Effector memory CD8-positive, alpha-beta T cell (primary cell): ENCODE measurements at places on chromosomes 5 and 9.
A peak's percentile ranks its signal among the peaks of the same experiment; 100 is the strongest.

DNA sequence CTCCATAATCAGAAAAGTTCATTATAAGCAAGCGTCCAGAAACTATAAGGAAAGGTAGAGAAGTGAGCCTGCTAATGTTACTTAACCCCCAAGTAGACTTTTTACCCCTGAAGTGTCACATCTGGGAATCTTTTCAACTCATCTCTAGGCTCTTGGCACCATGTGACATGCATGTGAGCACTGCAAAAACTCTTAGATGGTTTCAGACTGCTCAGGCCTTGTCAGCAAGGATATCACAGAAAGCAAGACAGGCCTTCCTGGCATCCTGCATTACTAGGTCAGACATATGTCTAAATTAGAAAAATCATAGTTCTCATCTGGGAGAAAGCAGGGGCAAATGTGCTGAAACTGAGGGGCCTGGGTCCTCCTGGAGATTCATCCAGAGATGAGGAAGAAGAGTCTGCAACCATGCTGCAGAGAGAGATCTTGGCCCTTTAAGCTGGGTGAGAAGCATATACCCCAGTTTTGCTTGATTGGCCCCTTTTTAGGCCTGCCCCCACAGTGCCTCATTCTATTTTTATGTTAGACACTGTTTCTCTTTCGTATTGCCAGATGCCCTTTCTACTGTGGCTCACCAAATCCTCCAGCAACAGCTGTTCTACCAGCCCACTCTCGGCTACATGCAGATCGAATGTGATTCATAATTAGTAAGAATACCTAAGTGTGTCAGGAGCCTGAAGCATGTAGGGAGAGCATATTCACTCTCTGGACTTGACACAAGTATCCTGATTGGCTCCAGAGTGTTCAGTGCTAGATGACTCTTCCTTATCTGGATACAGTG lies 19.0 kb downstream of the TMEM8B start:
- no peak for DNase-seq

- DNase-seq: no peak
Observed at GRCh38 chr5:154608531-154609011, 130.5 kb upstream of the HAND1 start.

DNA sequence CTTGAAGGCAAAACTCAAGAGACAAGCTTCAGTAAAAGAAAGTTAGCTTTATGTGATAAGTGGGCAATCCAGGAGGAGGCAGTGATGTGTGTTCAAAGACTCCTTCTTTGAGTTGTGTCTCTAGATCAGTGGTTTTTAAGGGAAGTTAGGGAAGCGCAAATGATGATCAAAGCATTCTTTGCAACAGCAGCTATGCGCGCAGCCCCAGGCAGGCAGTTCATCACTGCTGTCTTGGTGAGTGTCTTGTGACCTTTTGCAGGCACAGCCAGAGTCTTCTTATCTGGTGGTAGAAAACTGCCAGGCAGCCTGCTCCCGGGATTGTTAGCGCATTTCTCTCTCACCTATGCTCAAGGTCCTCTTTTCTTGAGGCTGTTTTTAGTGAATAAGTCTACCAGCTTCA lies 40.3 kb upstream of the CLK4 start:
- no peak for DNase-seq

DNA sequence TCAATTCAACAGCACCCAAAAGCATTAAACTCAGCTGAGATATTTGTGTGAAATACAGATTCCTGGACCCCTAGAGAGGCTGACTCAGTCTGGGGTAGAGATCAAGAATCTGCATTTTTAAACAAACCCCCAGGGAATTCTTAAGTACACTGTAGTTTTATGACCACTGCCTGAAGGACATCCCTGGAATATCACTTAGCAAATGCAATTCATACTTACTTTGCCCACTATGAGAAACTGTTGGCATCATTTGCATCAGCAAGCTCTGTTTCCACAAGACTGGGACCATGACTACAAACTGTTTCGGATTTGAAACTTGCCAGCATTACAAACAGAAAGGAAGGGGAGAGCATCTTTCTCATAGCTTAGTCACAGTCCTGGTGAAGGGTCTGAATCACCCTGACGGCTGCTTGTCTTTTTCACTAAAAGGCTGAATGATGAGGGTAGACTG lies 63.7 kb downstream of the MLLT3 start:
- no peak for DNase-seq

GRCh38 chr9:86764221-86764624 lies 183.1 kb downstream of the GAS1 start:
- no peak for DNase-seq

- no peak for DNase-seq
Observed at GRCh38 chr5:132456987-132457361, 33.6 kb downstream of the IRF1 start.

DNA sequence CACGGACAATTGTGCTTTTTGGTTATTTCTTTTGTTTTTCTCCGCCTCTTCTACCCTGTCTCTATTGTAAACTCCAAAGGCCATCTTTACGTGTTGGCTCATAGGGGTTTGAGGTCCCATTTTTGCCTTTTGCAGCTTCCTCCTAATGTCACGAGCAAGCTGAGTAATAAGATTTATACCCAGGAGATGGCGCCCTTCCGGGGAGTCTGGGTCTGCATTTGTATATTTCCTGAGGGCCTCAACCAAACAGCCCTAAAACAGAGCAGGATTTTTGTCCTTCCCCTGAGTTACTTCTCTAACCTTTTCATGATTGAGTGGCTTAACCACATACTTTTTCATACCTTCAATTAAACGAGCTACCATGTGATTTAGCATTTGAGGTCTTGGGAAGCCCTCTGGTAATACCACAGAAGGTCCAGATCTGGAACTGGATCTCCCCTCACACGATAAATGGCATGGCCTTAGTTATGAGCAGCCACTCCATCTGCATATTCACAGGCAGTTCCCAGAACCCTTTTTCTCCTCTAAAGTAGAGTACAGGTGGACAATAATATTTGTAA lies 11.2 kb upstream of the CFAP95 start:
- DNase-seq: no peak

GRCh38 chr5:10586555-10586954 lies 22.7 kb downstream of the ANKRD33B start:
- no peak for DNase-seq

- no peak for DNase-seq
Observed at GRCh38 chr9:115985657-115986056, 167.9 kb upstream of the PAPPA start.

DNA sequence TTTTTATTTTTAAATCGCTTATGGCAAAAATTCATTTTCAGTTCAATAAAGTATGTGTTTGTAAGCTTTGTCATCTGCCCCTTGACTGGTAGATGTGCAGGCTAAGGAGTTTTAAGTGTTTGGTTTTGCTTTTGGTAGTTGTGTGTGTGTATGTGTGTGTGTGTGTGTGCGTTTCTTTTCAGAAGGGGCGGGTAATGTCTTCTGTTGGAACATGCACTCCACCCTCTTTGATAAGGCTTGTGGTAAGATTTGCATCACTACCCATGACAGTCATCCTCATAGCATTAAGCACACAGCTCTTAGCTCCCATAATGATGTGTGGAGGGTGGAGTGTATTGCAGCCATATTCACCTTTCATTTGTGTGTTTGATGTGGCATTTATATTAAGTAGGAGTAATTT lies 92.1 kb upstream of the FSD1L start:
- no peak for DNase-seq

GRCh38 chr5:56037531-56038010 lies 42.8 kb upstream of the IL6ST start:
- no peak for DNase-seq

DNA sequence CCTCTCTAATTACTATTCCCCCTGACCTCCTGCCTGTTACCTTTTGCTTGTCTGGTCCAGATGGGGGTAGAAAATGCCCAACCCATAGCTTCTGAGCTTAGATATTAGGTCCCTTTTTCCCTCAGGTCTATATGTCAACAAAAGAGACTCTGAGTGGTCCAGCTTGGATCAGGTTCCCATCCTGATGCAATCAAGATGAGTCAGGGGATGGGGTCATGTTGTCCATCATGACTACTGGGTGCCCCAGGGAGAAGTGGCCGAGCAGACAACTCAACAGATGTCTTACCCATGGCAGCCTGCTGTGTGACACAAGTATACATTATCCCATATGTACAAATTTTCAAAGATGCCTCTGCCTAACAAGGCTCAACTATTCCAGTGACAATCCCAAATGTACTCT lies 9.1 kb upstream of the ANKH start:
- DNase-seq: no peak

GRCh38 chr5:113760486-113760885 lies 247.0 kb downstream of the YTHDC2 start:
- DNase-seq: no peak

DNA sequence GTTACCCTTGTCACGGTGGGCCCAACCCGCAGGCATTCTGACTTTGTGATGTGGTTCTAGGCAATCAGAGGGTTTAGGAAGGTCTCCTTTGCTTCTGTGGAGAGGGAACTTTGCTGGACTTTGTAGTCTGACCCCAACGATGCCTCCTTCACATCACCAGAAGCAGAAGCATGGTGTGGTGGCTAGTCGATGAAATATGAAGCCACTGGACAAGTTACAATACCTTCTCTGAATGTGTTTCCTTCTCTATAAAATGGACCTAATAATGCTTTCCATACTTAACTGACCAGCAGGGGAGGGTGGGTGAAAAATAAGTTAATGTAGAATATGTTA lies 607 bp downstream of the SPEF2 start:
- no peak for DNase-seq

DNA sequence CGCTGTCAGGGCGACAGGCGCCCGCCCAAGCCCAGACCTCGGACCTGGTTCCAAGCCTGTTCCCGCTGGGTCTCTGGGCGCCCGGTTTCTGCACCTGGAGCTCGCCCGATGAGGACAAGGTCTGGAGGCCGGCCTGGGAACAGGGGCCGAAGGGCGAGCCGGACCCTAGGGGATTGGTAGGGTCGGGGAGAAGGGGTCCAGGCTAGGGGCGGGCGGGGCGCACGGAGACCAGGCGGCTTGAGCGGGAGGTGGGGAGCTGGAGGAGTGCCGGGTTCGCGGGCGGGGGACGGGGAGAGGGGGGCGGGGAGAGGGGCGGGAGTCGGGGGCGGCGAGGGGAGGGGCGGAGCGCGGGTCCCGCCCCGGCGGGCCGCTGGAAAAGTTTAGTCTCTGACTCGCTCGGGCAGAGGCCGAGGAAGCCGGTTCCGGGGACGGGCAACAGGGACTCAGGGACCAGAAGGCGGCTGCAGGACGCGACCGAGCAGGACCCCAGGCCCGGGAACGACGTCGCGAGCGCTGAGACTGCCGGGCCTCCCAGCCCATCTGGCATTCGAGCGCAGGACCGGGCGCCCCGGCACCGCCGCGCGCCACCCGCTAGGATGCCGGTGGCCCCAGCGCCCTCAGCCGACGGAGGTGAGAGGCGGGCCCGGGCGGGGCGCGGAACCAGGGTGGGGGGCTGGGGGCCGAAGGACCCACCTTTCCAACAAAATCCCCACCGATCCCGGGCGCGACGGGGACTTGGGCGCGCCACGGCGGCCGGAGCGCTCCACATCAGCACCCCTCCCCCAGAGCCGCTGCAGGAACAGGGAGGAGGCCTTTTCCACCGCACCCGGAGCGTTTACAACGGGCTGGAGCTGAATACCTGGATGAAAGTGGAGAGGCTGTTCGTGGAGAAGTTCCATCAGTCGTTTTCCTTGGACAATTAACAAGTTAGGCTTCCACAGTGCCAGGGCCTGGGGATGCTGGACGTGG lies at the start of gene S1PR3:
S1PR3 (plus strand) TSS at position 403 of the 969 bp plus-strand sequence. CDS start 9,733 bp downstream, outside the sequence.
- no peak for DNase-seq

DNA sequence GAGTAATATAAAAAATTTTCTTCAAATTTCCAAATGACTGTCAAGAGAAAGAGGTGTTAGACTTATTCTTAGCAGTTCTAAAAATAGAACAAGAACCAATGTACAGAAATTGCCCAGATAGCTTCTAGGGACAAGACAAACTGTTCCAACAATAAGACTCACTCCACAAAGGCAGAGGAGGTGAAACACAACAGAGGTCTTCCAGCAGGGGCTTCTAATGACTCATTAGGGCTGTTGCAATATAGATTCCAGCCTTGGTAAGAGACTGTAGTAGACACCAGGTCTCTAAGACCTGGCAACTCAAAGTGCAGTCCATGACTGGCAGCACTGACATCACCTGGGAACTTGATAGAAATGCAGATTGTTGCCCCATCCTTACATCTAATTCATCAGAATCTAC lies 134.6 kb upstream of the VLDLR start:
- no peak for DNase-seq

DNA sequence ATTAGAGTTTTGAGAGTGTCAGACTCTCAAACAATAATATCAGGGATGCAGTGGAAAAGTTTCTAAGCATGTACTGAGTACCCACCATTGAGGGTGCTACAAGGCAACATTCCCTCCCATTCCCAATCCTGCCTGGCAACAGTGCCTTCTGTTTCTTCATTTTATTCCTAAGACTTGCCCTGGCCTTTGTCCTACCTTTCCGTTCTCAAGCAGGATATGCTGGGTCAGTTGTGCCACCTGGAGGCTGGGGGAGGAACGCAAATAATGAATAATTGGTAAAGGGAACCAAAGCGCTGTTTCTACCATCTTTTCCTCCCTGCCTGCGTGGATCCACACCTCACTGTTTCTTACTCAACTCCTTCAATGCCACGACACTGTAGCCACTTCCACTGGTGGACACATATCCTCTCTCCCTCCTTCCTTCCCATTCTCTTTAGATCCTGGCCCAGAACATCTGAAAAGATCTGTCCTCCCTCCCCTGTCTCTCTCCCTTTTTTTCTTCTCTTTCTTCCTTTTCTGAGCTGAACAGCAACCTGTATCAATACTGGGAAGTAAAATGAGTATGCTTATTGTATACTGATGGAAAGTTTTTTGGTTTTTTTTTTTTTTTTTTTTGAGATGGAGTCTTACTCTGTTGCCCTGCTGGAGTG lies 149.5 kb downstream of the C9orf152 start:
- peak; percentile 10 for DNase-seq

GRCh38 chr5:14417792-14418765 lies 163.5 kb upstream of the OTULINL start:
- no peak for DNase-seq
